NCI-H345 (cell line): ENCODE measurements at places on chromosomes 1 and 21.

- peak; percentile 80 for DNase-seq
Measured at GRCh38 chr1:237041795-237042525, at the start of gene RYR2. RYR2 (plus strand) TSS chr1:237042184; CDS start chr1:237042522, 338 bp downstream.

GRCh38 chr21:41147096-41147978 lies 20.6 kb upstream of the BACE2 start:
- DNase-seq: peak; percentile 91

- no peak for DNase-seq
Measured at GRCh38 chr1:19160831-19161230, 49.2 kb downstream of the UBR4 start.

- no peak for DNase-seq
Measured at GRCh38 chr1:10740123-10740522, 56.3 kb downstream of the CASZ1 start.

- DNase-seq: no peak
Measured at GRCh38 chr21:33674226-33674625, 31.9 kb downstream of the ITSN1 start.

DNA sequence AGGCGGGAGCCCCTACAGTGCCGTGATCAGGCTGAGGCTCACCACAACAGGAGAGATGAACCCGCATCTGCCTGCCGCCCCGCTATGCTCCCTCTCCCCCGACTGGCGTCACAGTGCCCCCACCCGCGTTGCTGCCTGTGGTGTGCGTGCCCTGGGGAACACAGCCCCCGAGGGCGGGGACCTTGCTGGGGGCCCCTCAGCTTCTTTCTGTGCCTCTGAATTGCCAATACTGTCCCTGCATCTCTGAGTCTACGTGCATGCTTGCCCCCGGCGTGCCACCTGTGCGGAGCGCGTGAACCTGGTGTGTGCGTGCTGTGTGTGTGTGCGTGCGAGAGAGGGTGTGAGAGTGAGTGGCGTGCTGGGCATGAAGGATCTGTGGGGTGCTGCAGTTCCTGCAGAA lies 10.3 kb downstream of the PARS2 start:
- no peak for DNase-seq

DNA sequence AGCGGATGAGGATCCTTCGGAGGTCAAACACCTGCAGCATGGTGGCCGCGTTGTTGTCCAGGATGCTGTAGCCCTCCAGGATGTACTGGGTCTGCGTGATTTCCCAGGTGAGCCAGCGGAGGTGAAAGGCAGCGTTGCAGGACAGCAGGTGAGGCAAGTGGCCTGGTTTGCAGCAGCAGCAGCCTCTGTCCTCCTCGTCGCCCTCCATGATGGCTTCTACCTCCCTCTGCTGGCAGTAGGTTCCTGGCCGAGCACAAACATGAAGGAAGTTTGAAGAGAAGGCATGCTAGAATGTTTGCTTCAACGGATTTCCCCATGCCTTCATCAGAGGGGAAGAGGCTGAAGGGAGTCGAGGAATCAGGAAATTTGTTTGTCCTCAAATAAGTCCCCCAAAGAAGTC lies 74.7 kb downstream of the NTPCR start:
- peak; percentile 15 for DNase-seq

DNA sequence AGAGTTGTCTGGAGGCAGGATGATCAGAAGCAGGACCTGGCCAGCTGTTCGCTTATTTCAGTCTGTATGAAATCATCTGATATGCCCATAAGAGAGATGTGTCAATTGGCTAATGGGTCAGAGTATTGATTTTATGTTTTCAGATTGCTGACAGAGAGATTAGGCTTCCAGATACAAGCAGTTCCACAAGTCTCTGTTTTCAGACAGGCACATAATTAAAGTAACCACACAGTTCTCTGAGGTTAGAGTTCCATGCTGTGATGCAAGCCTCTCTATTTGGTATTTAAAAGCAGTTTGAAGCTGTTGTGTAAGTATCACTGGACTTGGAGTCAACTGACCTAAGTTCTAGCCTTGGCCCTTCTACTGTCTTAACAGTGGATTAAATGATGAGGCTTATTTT lies 50.1 kb downstream of the ATF6 start:
- DNase-seq: no peak

GRCh38 chr21:40047993-40048730 lies 180.9 kb downstream of the PCP4 start:
- peak; percentile 42 for DNase-seq

- DNase-seq: no peak
Measured at GRCh38 chr1:155170806-155171205, 2.3 kb downstream of the KRTCAP2 start.

GRCh38 chr21:41219498-41220207 lies 51.7 kb downstream of the BACE2 start:
- no peak for DNase-seq

- no peak for DNase-seq
Measured at GRCh38 chr1:236284291-236284721, 2.5 kb upstream of the ERO1B start.

GRCh38 chr1:170692866-170693575 lies 29.1 kb downstream of the PRRX1 start:
- DNase-seq: no peak

GRCh38 chr1:224266105-224266914 lies 63.7 kb downstream of the NVL start:
- no peak for DNase-seq

- no peak for DNase-seq
Measured at GRCh38 chr1:87778896-87779295, 450.2 kb downstream of the LMO4 start.
